Foreskin fibroblast (primary cell): ENCODE measurements at places on chromosomes 16 and 17.

DNA sequence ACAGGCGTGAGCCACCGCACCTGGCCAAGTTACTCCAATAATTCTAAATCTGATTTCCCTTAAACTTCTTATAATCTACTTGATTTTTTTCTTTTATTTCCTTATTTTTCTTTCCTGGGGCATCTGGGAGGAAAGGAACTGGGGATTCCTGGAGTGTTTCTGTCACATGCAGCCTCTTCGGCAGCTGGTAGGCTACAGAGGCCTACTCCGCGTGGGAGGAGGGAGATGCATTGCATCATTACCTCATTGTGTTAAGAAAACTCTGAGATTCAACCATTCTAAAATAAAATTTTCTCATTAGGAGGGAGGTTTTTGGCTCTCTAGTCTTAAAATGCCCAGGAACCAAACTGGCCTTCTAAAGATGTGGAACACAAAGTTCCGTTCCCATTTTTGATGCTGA lies 64.0 kb downstream of the SOX9 start:
- peak; percentile 81 for DNase-seq

GRCh38 chr16:49017501-49017900 lies 264.1 kb downstream of the CBLN1 start:
- DNase-seq, result no peak

DNA sequence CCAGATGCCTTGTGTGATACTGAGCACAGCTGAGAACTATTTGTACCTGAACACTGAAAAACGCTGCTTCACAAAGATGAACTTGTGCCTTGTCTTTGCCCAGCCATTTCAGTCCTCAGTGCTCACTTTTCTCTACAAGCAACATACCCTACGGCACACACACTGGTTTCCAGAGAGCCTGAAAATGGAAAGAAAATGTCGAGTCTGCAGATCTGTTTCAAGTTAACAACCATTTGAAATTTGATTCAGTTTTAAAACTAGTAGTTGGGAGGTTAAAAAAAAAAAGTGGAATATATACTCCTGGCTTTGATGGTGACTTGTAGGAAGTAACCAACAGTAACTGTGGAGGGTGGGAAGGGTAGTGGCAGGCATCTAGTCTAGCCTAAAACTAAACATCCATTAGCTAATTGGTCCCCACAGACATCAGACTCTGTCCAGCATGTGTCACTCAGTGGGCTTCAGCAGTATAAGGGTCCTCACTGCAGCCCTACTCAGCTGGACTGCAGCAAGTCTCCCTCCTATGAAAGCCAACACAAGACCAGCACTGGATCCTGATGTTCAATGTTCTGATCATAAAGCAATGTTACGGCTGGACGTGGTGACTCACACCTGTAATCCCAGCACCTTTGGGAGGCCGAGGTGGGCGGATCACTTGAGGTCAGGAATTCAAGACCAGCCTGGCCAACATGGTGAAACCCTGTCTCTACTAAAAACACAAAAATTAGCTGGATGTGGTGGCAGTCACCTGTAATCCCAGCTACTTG lies 27.1 kb downstream of the ERN1 start:
- no peak for DNase-seq

- no peak for DNase-seq
Observed at GRCh38 chr16:50002190-50002589, 22.8 kb upstream of the CNEP1R1 start.

DNA sequence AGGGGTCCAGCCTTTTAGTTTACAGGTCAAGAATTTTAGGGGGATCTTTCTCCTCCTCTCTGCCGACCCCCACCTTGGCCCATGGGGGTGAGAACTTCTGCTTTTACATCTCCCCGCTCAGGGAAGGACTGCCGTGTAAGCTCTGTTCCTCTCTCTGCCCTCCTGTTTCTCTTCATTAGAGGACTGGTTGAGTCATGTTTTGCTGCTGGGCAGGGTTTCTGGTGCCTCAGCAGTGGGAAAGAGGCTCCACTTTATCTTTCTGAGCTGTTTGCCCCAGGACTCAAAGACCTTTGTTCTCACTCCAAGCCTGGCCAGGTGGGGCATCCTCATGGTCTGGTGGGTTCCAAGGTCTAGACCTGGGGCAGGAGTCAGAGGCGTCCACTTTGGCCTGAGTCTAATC lies 93.0 kb downstream of the UTP18 start:
- DNase-seq, result no peak

DNA sequence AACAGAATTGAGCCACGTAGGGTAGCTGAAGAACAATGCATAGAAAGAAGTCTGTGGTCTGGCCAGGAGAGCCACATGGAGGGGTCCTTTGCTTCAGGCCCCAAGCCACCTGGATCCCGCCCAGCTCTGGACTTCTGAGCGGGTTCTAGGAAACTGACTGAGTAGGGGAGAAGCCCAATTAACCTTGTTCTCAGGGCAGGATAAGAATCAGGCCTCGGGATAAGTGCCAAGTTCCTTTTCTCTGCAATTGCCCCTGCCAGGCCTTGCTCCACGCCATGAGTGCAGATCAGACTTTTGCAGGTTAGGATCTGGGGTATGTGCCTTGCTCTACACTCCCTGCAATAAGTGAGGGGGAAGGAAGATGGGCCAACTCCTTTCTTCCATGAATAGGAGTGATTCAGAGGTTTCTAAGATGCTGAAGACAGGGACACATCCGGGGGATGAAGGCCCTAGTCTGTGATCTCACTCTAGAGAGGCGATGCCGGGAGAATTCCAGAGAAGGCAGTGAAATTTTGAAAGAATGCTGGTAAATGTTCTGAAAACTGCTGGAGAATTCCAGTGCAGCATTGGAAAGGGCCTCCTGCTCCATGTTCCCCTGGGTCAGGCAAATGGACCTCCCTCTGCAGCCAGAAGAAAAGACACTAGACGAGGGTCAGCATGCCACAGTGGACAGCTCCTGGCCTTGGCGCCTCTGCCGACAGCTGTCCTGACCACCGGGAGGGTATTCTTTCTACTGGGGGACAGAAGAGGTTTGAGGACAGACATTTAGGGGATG lies 5.8 kb downstream of the NEUROD2 start:
- DNase-seq, result no peak

DNA sequence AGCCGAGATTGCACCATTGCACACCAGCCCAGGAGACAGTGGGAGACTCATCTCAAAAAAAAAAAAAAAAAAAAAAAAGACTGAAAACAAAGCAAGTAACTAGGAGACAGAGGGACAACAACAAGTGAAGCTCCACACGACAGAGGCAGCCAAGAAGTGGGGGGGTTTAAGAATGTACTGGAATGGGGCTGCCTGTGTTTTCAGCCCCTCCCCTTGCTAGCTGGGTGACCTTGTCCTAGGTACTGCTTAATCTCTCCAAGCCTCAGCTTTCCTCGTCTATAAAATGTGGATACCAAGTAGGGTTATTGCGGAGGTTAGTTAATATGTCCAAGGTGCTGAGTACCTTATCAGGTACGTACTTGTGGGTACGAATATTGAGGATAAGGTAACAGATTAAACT lies 163.8 kb upstream of the CACNG5 start:
- DNase-seq, result no peak

DNA sequence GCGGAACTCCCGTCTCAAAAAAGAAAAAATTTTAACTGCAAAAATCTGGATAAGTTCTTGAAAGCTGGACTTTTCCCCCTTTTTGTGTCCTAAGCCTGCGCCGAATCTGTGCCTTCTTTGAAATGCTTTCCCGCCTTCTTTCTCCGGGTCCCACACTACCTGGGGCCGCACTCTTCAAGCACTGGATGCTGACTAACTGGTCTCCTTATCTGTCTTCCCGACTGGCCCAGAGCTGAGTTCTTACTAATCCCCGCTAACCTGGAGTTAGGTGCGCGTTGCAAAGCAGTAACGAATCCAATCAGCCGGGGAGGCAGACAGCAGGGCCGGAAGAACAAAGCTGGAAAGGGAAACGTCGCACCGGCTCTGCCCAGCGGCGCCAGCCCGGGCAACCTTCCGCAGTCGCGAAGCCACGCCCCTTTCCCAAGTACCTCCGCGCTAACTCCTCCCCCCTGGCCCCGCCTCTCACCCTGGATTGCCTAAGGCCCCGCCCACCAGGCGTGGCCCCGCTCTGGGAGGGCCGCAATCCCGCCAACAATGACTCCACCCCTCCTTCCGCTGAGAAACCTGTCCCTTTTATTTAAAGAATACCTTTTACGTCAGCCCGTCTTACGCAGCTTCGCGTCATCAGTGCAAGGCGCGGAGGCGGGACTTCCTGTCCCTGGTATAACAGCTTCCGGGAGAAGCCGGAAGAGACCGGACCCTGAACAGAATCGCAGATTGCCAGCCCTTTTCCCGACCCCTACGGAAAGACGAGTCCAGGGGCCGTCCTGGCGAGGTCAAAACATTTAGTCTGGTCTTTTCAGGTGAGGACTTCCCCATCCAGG lies at the start of gene TMUB2:
Gene TMUB2, plus strand, starts transcription at position 666 of the 824 bp plus-strand sequence. CDS start 737 bp downstream, outside the sequence.
- peak; percentile 99 for DNase-seq
